ENCODE measurements at places on chromosomes 4 and X.

DNA sequence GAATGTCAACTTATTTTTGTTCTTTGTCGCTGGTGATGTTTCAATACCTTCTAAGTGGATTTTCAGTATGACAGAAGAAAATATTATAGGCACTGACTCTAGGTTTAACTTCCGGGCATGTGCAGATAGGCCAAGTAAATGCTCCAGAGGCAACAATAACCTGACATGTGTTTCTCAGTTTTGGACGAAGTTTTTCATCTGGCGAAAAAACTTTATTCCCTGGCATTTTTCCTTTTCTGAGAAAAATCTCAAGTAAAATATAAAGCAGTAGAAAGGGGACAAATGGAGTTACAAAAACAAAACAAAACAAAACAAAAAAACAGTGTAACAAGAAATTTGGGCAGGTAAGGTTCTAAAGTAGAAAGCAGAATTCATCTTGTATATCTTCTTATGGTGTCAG is 173.5 kb downstream of the ANTXR2 start:
- DNase-seq: no peak

DNA sequence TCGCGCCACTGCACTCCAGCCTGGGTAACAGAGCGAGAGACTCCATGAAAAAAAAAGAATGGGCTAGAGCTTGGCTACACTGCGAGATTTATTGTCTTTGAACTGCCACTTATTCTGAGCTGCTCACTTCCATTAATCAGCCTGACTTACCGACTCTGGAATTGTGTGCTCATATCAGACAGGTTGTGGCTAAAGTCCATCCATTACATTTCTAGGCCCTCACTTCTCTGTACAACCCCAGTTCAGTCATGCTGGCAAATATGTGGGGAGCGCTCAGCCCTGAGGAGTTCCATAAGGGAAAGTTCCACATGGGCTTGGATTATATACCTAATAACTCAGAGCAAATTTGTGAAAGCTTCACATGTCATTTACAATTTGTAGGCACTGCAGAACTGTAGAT is 270.6 kb downstream of the TRIML1 start:
- no peak for DNase-seq

DNA sequence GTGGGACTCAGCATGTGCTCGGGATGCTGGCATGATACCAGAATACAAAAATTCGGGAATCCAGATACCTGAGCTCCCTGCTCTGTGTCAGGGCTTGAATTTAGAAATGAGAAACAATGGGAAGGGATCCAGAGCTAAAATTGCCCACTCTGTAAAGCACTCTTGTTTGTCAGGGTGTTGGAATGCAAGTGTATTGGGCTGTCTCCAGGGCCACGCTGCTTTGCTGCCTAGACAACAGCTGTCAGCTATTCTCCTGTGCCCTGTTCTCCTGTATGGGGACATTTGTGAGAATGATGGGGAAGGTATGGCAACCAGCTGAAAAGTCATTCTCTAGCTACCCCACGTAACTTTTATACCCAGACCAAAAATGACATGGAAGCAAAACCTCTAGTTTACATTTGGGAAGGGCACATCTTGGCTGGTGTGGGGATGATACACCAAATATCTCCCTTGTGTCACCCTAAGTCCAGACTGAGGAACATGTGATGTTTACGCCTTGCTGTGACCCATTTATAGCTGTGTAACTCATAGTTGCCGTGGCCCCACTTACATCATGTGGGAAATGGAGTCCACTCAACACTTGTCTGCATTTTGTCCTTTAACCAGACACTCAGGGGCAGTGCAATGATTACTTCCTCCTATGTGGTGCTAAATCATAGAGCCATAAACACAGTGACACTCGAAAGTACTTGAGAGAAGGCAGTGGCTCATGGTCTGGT is 46.6 kb downstream of the SMPX start:
- no peak for DNase-seq

DNA sequence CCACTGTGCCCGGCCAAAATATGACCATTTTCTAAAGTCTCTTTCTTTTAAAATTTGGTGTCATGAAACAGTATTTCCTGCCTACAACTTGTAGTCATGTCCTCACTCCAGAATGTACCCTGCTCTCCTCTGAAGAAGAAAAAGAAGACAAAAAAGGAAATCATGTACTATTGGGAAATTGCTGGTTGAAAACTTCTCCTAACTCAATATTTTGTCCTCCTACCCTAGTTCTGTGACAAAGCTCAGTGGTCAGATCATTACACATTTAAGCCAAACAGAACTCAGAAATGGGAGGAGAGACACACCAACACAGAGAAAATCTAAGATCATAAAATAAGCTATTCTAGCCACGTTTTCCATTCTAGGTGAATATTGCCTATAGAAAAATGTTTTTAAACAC is 127.7 kb downstream of the IRF2 start:
- no peak for DNase-seq

GRCh38 chrX:67613996-67614395 is 70.2 kb downstream of the AR start:
- peak; percentile 1 for DNase-seq

DNA sequence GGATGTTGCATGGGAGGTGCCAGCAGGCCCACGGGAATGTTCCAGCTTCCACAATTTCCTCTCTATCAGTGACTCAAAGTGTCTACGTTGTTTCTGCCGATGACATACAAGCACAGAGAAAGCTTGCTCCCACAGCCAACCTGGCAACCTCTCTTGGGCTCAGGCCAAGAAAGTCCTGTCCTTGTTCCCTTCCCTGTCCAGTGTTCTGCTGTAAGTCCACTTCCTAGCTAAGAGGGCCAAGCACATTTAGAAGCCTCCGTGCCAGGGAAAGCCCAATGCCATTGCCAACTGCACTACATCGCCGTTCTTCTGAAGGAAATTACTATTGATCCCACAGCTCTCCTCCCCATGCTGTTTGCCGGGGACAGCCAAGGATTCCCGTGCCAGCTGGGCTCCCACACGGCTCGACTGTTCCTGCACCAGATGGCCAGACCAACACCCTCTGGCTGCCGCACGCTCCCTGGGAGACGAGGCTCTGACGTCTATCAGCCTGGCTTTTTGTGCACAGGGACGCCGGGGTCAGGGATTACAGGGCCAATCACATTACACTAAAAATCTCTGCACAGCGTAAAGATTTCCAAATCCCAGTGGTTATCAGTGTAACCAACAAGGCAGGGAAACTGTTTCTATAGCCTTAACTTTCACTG is 284.0 kb downstream of the BCOR start:
- peak; percentile 33 for DNase-seq

DNA sequence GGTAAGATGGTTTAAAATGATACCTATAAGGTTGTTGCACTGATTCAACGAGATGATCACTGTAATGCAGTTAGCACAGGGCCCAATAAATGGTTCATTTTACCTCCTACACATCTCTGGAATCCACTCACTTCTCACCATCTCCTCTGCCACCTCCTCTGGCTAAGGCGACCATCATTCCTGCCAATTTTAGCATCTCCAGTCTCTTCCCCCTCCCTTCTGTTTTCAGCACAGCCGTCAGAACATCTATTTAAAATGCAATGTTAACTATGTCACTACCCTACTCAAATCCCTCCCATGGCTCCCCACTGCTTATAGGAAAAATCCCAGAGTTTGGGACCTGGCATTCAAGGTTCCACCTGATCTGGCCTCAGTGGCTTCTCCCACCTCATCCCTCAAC is 3.5 kb upstream of the SYP start:
- DNase-seq: no peak

DNA sequence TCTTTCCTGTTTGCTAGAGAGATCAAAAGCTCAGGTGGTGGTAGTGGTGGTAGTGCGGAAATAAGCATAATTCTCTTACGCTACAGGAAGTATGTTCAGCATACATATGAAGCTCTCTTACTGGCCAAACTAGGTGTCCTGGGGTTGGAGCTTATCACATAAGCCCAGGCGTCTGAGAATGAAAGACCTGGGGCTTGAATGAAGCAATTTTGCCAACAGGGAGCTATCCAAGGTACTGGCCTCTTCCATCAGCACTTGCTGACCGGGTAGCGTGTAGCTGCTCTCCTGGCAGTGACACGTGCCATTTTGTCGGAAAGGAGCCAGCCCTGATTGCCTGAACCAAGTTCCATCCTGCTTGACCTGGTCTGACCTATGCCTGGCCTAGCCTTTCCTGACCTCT is 65.9 kb upstream of the HPF1 start:
- DNase-seq: peak; percentile 37

GRCh38 chr4:24988776-24989175 is 42.0 kb downstream of the LGI2 start:
- DNase-seq: peak; percentile 66

GRCh38 chrX:100717363-100717762 is 14.6 kb downstream of the SYTL4 start:
- DNase-seq: no peak

DNA sequence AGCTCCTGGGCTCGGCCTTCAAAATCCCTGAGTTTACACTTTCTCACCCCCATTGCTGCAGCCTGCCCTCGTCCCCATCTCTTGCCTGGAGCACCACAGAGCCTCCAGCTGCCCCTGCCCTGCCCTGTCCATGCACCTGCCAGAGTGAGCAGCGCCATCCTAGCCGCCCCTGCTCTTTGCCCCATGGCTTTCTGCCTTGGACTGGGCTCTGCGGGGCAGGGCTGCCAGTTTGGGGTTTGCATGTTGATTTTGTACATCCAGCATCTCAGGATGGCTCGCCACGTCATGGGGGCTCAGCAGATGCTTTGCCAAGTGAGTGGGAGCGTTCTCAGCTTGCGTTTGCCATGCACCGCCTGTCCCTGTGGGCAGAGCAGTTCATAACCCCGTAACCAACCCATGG is 67.1 kb upstream of the HGFAC start:
- DNase-seq: no peak

DNA sequence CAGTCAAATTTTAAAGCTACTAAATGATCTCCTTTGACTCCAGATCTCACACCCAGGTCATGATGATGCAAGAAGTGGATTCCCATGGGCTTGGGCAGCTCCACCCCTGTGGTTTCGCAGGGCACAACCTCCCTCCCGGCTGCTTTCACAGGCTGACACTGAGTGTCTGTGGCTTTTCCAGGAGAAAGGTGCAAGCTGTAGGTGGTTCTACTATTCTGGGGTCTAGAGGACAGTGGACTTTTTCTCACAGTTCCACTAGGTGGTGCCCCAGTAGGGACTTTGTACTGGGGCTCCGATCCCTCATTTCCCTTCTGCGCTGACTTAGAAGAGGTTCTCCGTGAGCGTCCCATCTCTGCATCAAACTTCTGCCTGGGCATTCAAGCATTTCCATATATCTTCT is 845.2 kb downstream of the PCDH18 start:
- no peak for DNase-seq

- peak; percentile 58 for DNase-seq
Measured at GRCh38 chr4:78622253-78622979, 70.8 kb downstream of the ANXA3 start.

DNA sequence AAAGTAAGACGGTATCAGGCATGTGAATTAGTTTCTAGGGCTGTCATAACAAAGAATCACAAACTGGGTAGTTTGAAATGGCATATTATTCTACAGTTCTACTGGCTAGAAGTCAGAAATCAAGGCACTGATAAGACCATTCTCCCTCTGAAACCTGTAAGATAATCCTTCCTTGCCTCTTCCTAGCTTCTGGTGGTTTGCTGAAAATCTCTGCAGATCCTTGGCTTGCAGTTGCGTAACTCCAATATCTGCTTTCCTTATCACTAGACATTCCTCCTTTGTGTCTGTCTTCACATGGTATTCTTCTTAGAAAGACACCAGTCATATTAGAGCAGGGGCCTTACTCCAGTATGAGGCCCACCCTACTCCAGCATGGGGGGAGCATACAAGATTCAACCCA is 19.6 kb upstream of the LCORL start:
- DNase-seq: no peak

GRCh38 chr4:148757171-148757570 is 315.0 kb upstream of the NR3C2 start:
- DNase-seq: no peak

GRCh38 chr4:91279899-91280298 is 1023.9 kb upstream of the GRID2 start:
- no peak for DNase-seq

DNA sequence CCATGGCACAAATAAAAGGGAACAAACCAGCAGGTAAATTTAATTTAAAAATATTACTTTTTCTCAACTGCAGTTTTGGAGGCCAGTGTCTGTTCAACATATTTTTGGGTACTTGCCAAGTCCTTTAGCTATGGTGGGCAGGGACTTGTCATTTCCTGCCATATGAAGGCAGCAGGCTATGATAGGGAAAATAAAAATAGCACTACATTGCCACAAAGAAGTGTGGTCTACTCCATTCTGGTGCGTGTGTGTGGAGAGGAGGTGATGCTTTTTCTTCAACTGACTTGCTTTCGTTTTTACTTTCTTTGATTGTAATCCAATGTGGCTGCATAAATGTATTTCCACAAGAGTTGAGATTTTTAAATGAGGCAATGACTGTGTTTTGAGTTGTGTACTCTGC is 17.2 kb downstream of the GPR174 start:
- DNase-seq: no peak

- DNase-seq: no peak
Measured at GRCh38 chr4:83240379-83240875, 44.2 kb downstream of the COQ2 start.

DNA sequence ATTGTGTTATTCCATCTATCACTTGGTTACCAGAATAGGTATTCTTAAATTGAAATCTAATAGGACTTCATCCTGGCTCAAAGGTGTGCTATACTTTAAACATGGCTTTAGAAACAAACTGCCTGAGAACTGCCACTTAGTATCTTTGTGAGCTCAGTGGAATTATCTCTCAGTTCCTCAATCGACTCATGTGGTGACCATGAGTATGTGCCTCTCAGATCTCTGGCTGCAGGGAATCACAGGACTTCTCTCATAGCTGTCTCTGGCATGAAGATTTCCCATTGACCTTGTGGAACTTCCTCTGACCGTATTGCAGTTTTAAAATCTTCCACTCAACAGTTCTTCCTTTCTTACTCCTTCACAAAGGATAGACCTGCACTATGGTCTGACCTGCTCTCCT is 681.9 kb upstream of the BOD1L1 start:
- no peak for DNase-seq

- no peak for DNase-seq
Measured at GRCh38 chr4:89152972-89153371, 41.6 kb downstream of the TIGD2 start.

GRCh38 chr4:8090312-8090711 is 68.3 kb downstream of the ABLIM2 start:
- peak; percentile 50 for DNase-seq

DNA sequence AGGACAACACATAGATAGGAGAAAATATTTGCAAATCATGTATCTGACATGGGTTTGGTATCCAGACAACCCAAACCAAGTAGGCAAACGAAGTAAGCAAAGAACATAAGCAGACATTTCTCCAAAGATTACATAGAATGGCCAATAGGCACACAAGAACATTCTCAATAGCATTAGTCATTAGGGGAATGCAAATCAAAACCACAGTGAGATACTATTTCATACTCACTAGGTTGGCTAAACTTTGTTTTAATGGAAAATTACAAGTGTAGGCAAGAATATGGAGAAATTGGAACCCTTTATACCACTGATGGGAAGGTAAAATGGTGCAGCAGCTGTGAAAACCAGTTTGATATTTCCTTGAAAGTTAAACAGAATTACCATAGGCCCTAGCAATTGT is 74.7 kb downstream of the CHRNA9 start:
- DNase-seq: peak; percentile 51

- peak; percentile 0 for DNase-seq
Measured at GRCh38 chrX:120120223-120120622, 4.5 kb upstream of the RHOXF1 start.

GRCh38 chrX:150199181-150199580 is 163.9 kb upstream of the MAMLD1 start:
- no peak for DNase-seq
